ENCODE measurements at places on chromosomes 11 and 22. TPM values are rescaled to one million over a fixed set of nuclear protein-coding genes. Genes with fewer than 3 reads are reported as not detected.

DNA sequence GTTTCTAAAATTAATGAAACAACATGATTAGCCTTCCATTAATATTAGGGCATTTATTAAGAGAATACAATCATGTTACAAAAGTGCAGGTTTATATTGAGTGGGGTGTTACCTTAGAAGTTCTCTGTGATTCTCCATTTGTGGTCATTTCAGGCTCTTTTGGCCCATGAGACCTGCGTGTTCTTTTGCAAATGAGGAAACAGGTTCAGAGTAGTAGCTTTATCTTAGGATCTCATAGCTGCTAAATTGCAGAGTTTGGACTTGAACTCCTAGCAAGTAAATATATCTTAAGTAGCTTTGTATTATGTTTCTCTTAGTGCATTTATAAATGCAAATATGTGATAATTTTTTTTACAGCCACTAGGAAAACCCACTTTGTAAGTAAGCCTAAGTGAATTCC is 18.3 kb downstream of the FAR1 start:
- H3K36me3 ChIP-seq, result peaks cover 29% of the 10 kb centered on the region
- peaks cover 3% of the 10 kb centered on the region for H3K4me1 ChIP-seq
- H3K27ac ChIP-seq, result no peak overlapping the region
- no peak overlapping the region for H3K4me3 ChIP-seq
- no peaks in the 10 kb centered on the region for H3K27me3 ChIP-seq

GRCh38 chr22:38114484-38115398 is 4.3 kb upstream of the BAIAP2L2 start:
- no peak overlapping the region for H3K27ac ChIP-seq
- H3K4me3 ChIP-seq, result no peak overlapping the region
- peaks cover 5% of the 10 kb centered on the region for H3K36me3 ChIP-seq
- peaks cover 8% of the 10 kb centered on the region for H3K4me1 ChIP-seq
- peak; percentile 85 for DNase-seq

- H3K4me1 ChIP-seq, result no peaks in the 10 kb centered on the region
- no peak overlapping the region for H3K4me3 ChIP-seq
- no peak overlapping the region for H3K27ac ChIP-seq
- DNase-seq, result no peak
Measured at GRCh38 chr11:10990160-10990559, 132.3 kb upstream of the ZBED5 start.

DNA sequence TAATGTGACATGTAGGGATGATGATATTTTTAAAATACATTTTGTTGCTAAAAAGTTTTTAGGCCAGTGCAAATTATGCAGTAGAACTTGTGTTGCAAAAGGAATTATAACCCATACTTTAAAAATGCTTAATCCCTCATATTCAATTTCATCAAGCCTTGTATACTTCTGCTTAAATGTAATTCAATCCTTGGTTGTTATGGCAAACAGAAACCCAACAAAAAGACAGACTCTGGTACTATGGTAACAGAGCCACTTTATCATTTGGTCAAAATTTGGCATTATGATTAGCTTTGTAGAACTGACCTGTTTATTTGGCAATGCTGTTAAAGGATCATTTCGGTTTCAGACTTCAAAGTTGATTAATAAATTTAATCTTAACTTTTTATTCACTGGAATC is 284.8 kb downstream of the TMEM135 start:
- H3K27me3 ChIP-seq, result no peaks in the 10 kb centered on the region
- DNase-seq, result no peak
- no peak overlapping the region for H3K27ac ChIP-seq
- no peak overlapping the region for H3K4me3 ChIP-seq

DNA sequence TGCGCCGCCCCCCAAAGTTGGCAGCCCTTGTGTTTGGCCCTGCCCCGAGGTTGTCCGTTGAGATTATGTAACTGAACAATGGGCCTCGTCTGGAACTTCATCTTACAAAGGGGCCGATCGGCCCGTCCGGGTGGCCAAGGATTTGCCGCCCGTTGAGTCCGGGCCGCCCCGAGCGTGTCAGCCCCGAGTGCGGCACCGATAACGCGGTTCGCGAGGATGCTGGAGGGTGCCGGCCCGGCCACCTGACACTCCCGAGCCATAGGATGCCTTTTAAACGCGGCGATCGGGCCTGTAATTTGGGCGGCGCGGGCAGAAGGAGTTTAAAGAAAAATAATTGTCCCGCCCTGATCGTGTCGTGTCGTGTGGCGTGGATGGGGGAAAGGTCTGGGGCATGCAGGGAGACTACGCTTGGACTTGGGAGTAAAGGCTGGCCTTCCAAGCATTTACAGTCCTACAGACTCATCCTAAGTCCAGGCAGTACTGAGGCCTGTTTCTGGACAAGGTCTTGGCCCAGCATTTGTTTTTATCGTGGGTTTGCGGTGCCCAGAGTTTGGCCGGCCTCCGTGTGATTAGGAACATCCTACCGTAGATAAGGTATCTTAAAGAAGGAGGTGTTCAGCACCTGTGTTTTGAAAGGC is 1.3 kb downstream of the WEE1 start:
- H3K36me3 ChIP-seq, result peaks cover 48% of the 10 kb centered on the region
- peak overlapping the region; percentile 83 for H3K27ac ChIP-seq
- peak; percentile 42 for DNase-seq
- H3K4me3 ChIP-seq, result peak overlapping the region; percentile 98
- H3K4me1 ChIP-seq, result peaks cover 39% of the 10 kb centered on the region
- H3K27me3 ChIP-seq, result no peaks in the 10 kb centered on the region

DNA sequence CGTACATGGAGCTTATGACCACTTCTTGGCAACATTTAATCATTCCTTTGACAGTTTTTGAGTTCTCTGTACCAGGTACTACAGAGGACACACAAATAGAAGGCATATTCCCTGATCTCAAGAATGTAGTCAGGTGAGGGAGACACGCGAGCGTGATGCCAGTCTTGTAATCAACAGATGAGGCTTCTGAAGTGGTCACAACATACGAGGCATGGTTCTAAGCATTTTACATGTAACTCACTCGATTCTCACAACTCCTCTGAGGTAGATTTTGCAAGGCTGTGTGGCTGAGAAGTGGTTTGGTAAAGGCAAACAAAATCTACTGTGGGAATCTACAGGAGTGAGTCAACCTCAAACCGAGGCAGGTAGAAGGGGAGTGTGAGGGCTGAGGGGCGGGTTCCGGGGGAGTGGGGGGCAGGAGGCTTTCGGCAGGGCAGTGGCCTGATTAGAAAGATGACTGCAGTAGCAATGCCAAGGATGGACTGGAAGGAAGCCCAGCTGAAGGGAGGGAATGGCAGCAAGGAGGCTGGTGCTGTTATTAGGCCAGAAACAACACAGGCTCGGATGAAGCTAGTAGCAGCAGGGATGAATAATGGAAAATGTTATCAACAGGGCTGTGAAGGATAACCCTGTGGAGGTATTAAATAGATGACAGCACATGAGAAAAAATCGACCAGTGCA is 63.8 kb downstream of the ST14 start:
- peaks cover 8% of the 10 kb centered on the region for H3K4me1 ChIP-seq
- no peak overlapping the region for H3K27ac ChIP-seq
- no peaks in the 10 kb centered on the region for H3K36me3 ChIP-seq
- DNase-seq, result no peak

AIFM3 gene
- total RNA-seq, result 0.58 TPM

GALNT18 gene
- total RNA-seq, result 0.93 TPM

GRCh38 chr11:87298155-87298554 is 260.4 kb downstream of the TMEM135 start:
- peaks cover 12% of the 10 kb centered on the region for H3K4me1 ChIP-seq
- H3K27ac ChIP-seq, result no peak overlapping the region
- H3K36me3 ChIP-seq, result peaks cover 7% of the 10 kb centered on the region
- no peak for DNase-seq

All from activated CD4-positive, alpha-beta memory T cell treated with anti-CD3 and anti-CD28 coated beads, Interleukin-2, amount 10 ng/mL, durations not matched to agents 7 days and 5 days (primary cell).